ENCODE measurements at places on chromosomes 3 and 15.

- DNase-seq: peak; percentile 30
These were observed 1.0 kb downstream of the TAMM41 start for GRCh38 chr3:11845651-11846050.

DNA sequence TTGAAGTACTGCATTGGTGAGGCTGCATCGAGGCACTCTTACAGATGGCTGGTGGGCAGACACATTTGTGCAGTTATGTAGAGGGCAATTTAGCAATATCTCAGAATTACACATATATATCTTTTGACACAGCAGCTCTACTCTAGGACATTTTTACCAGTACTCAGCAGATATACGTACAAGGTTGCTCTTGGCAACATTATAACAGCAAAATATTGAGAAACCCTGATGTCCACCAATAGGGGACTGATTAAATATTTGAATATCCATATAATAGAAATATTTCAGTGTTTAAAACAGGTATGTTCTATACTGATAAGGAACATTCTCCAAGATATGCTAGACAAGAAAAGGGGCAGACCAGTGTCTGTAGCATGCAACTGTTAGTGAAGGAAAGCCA is 7.9 kb upstream of the FBXO22 start:
- no peak for DNase-seq

- no peak for DNase-seq
These were observed 209.1 kb downstream of the NR1D2 start for GRCh38 chr3:24154013-24154695.

DNA sequence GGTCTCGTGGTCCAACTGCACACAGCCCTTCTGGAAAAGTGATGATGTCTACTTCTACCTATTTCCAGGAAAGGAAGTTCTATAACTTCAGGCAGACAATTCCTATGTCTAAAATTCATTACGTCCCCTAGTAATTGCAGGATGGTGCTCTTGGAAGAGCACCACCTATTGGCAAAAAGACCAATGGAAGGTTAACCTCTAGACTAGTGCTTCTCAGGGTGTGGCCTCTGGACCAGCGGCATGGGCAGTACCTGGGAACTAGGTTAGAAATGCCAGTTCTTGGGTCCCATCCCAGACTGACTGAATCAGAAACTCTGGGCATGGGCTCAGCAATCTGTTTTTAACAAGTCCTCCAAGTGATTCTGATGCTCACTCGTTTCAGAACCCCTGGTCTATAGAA is 258.3 kb upstream of the ICE2 start:
- DNase-seq: no peak

- DNase-seq: peak; percentile 60
These were observed 138.1 kb downstream of the TMCO5A start for GRCh38 chr15:38072348-38073177.
